Fibroblast of lung (primary cell): ENCODE measurements at places on chromosomes 1 and 21. TPM values are rescaled to one million over a fixed set of nuclear protein-coding genes. Genes with fewer than 3 reads are reported as not detected.
A peak's percentile ranks its signal among the peaks of the same experiment; 100 is the strongest.

DNA sequence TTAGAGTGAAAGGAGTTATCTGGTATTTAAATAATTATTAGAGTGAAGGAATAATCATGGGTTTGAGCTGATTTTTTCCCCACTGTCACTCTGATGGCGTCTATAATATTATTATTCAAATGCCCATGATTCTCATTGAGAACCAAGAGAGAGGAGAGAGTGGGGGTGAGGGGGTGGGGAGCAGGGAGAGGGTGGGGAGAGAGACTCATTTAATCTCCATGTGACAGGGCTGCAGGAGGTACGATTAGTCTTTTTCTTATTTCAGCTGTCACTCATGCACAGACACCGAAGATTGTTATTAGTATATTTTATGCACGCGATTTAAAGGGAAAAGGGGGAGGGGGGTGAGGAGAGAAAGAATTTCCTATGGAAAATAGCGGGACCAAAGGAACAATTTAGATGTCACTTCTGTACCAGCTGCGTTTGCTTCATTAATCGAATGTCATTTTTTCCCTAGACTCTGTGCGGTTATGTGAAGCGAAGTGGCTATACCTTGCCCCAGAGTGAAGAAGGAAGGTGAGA is 19.9 kb downstream of the PLXNA2 start:
- DNase-seq = no peak

DNA sequence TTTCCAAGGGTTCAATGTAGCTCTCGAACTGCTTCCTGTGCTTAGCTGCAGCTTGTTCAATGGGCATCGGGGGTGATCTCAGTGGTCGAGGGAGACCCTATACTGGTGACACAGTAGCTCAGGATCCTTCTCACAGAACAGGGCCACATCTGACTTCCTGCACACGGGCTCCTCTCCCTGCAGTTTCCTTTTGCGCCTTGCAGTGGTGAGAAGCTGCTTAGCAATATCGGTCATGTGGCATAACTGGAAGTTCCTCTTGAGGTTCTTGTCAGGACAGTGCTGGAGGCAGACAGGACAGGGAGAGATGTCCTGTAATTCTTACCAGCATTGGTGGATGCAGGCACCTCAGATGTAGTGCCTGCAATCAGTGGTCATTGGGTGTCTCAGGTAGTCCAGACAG is 140.5 kb upstream of the MAP1LC3C start:
- no peak for DNase-seq

GRCh38 chr1:117674521-117675400 is 68.9 kb downstream of the TENT5C start:
- peak; percentile 31 for DNase-seq

DNA sequence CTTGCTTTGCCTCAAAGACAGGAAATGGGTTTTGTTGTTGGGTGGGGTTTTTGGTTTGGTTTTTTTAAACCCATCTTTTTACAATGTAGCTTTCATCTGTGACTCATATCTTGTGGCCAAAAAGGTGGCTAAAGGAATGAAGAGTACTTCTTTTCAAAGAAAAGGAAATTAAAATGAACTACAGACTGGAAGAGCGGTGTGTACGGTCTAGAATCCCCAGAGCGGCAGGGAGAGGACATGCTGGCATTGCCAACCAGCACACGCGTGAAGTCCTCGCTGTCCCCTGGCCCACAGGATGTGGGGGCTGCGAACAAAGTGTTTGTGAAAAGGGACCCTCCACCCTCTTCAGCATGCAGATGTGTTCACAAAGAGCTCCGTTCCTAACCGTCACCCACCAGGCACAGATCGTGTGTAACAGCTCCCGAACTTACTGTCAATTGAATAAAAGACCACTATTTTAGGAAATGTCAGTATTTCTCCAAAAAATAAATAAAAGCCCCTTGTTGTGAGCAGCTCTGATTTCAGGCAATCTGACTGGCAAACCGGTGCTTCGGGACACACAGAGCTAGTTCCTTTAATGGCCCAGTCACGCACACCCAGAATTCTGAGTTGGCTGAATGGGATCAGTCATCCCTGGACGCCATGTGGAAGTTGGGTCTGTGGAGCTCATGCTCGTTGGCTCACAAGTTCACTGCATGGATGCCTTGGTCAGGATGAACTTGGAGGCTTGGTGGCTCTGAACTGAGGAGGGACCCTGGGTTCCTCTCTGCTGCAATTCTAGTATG is 602.9 kb downstream of the NPHP4 start:
- DNase-seq = no peak

DNA sequence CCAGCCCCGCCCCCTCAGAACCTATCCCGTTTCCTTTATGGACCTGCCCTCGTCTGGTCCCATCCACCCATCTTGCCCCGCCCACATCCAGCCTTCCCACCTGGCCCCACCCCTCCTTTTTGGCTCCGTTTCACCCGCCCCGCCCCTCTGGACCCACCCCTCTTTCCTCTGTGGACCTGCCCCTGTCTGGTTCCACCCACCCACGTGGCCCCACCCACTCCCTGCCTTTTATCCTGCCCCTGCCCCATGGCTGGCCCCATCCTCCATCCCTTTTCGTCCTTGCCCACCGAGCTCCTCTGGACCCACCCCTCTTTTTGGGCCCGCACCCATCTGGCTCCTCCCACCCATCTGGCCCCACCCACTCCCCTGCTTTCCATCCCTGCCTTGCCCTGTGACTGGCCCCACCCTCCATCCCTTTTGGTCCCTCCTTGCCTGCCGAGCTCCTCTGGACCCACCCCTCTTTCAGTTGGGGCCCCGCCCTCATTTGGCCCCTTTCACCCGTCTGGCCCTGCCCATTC is 177.3 kb downstream of the CAMTA1 start:
- DNase-seq = peak; percentile 3

Gene PGBD5
- 0.17 and 0.51 TPM in 2 replicates for total RNA-seq

Gene NBL1
- total RNA-seq = 103 and 180 TPM in 2 replicates

Gene FCAMR
- total RNA-seq = not detected in 2 replicates

Gene BRDT
- total RNA-seq = not detected in 2 replicates
